ENCODE measurements at places on chromosomes 2 and 18.

DNA sequence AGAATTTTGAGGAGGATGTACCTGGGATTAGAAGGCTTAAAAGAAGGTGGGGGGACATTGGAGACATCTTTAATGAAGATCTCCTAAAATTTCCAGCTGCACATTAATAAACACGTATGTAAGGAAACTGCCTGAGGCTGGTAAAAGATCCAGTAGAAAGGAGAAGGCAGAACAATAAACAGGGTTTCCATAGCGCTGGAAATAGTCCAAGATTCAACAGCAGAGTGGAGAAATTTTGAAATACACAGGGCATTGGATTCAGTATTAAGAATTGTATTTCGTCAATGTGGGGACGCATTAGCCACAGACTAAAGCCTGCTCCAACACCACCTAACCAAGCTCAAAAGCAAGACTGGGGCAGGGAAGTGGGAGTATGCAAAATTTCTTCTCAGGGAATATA lies 606.9 kb upstream of the NRXN1 start:
- DNase-seq, result no peak

- DNase-seq, result peak; percentile 92
Measured at GRCh38 chr2:237572021-237572741, 5.8 kb downstream of the PRLH start.

DNA sequence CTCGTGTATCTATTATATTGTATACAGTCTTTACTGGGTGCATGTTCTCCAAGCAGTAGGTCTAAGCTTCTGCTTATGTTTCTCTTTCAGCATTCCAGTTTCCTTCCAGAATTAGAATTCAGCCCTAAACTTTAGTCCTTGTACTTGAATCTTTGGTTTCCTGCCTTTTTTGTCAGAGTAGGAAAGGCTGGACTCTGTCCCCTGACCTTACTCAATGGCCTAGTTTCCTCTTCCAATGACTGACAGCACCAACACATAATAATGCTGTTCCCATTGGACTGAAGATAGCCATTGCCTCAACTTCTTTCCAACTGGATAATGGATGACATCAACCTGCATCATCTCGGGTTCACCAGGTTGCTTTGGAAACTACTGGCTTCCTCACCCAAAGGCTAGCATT lies 217.0 kb downstream of the FIGN start:
- DNase-seq, result no peak

- no peak for DNase-seq
Measured at GRCh38 chr2:62803961-62804360, 98.4 kb downstream of the EHBP1 start.

- no peak for DNase-seq
Measured at GRCh38 chr2:43052204-43052943, 174.0 kb downstream of the ZFP36L2 start.

DNA sequence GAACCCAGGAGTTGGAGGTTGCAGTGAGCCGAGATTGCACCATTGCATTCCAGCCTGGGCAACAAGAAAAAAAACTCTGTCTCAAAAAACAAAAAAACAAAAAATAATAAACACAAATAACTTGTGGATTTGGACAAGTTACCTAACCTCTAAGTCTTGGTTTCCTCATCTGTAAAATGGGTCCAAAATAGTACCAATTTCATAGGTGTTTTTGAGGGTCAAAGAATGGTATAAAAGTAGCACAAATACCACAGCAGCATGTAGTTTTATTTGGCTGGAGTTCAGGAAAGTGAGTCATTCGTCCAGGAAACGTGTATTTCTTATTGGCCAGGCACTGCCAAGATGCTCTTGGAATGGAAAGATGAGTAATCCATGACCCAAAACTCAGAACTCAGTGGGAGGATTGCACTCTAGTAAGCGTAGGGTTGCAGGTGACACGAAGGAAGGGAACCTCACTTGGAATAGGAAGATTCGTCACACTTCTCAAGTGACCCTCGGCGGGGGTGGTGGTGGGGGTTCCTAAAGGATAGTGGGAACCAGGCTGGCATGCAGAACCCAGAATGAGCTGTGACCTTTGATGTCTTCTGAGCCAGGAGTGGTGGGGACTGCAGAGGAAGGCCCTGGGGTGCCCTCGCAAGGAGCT lies 24.4 kb downstream of the GRHL1 start:
- peak; percentile 5 for DNase-seq

- DNase-seq, result no peak
Measured at GRCh38 chr2:160268151-160268781, 68.2 kb upstream of the ITGB6 start.

GRCh38 chr18:64091526-64091925 lies 57.4 kb downstream of the LINC00305 start:
- no peak for DNase-seq

GRCh38 chr18:30039201-30039600 lies 1003.3 kb downstream of the DSC3 start:
- DNase-seq, result no peak

DNA sequence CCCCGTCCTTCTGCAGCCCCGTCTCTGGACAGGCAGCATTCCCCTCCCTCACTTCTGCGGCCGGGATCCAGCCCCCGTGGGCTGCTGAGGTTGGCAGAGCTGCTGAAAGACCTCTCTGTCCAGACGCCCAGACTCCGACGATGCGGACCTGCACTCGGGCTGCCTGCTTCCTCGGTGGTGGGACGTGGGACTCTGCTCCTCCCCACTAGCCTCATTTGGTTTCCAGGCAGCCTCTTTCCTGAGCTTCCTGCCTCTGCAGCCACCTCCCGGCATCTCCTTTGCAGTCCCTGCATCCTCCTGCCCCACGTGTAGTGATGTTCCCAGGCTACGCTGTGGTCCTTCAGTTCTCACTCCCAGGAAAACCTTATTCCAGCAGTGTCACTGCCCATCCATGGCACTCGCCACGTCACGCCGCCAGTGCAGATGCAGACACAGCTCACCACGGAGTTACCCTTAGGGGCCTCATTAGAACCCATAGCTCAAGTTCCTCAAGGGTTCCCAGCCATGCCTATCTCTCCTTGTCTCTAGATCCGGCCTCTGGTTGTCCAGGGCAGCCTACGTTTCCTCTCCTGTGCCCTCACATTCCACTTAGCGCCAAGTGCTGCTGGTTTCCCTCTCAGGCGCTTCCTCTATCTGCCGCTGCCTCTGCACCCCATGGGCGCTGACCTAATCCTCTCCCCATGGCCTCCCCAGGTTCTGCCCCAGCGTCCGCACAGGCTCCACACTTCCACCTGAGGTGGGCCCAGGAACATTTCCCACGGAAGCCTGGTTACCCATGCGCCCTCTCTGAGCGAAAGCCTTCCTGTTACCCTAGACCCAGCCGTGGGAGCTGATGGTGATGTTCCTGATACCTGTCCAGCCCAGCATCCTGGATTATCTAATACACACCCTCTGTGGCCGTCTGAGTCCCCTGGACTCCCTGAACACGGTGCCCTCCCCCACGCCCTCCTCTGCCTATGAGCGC lies 318.3 kb upstream of the MYT1L start:
- no peak for DNase-seq

DNA sequence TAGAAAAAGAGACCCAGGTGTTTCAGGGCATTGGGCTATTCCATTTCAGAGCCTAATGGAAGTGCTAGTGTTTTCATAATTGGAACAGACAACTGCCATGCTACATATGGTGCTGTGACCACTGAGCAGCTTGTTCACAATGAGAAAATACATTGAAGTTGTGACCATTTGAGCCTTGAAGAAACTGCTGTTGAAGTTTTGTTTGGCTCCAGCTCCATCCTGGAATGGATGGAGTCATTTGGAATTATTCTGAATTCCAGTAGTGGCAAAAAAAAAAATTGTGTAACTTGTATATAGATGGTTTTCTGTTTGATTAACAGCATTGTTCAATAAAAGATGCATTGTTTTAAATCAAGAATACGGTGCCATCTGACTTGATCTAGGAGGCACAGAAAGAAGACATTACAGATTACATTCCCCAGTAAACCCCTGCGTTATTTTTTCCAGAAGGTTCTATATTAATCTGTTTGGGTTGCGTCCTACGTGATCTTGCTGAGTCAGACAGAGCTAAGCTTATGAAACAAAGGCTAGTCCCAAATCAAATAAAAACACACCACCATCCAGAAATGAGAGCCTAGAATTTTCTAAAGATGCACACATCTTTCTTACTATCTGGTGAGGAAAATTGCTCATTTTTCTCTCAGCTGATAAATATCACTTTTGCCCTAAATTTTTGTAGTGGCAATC lies 19.2 kb downstream of the FMNL2 start:
- DNase-seq, result no peak

GRCh38 chr2:126912201-126912600 lies 13.5 kb downstream of the TEX51 start:
- DNase-seq, result no peak
